ENCODE measurements at places on chromosomes 13 and 19. TPM values are rescaled to one million over a fixed set of nuclear protein-coding genes. Genes with fewer than 3 reads are reported as not detected.

The PPP1R12C gene
- 174 TPM for total RNA-seq

The BABAM1 gene
- 127 TPM for total RNA-seq

The SLITRK6 gene
- total RNA-seq: not detected

The RASAL3 gene
- 217 TPM for total RNA-seq

The ATF5 gene
- total RNA-seq: 14.2 TPM

The ZNF844 gene
- total RNA-seq: 36.2 TPM

The CD70 gene
- 1.2 TPM for total RNA-seq

The FLT3LG gene
- 44.7 TPM for total RNA-seq

The ZNF677 gene
- 18.4 TPM for total RNA-seq

Data from natural killer cell (primary cell).